Stimulated activated CD4-positive, alpha-beta T cell treated with anti-CD3 and anti-CD28 coated beads, Interleukin-2, amount 100 ng/mL, for 48 hours (primary cell): ENCODE measurements at places on chromosomes 2 and 18.

GRCh38 chr18:50559752-50560680, at the start of gene MAPK4:
TSS of gene MAPK4 (plus strand) at chr18:50560087. CDS start at chr18:50663959, 103,872 bp downstream.
- DNase-seq: no peak

GRCh38 chr2:164735309-164735919, 106.2 kb downstream of the COBLL1 start:
- DNase-seq: no peak

DNA sequence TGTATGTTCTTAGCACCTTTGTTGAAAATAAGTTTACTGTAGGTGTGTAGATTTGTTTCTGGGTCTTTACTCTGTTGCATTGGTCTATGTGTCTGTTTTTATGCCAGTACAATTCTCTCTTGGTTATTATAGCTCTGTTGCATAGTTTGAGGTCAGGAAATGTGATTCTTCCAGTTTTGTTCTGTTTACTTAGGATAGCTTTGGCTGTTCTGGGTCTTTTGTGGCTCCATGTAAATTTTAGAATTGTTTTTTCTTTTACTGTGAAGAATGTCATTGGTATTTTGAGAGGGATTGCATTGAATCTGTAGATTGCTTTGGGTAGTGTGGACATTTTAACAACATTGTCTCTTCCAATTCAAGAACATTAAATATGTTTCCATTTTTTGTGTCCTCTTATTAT, 69.1 kb downstream of the ANKRD62 start:
- no peak for DNase-seq

- no peak for DNase-seq
Measured at GRCh38 chr2:190910341-190911136, 29.9 kb downstream of the GLS start.
